ENCODE measurements at places on chromosomes 5 and 9.

DNA sequence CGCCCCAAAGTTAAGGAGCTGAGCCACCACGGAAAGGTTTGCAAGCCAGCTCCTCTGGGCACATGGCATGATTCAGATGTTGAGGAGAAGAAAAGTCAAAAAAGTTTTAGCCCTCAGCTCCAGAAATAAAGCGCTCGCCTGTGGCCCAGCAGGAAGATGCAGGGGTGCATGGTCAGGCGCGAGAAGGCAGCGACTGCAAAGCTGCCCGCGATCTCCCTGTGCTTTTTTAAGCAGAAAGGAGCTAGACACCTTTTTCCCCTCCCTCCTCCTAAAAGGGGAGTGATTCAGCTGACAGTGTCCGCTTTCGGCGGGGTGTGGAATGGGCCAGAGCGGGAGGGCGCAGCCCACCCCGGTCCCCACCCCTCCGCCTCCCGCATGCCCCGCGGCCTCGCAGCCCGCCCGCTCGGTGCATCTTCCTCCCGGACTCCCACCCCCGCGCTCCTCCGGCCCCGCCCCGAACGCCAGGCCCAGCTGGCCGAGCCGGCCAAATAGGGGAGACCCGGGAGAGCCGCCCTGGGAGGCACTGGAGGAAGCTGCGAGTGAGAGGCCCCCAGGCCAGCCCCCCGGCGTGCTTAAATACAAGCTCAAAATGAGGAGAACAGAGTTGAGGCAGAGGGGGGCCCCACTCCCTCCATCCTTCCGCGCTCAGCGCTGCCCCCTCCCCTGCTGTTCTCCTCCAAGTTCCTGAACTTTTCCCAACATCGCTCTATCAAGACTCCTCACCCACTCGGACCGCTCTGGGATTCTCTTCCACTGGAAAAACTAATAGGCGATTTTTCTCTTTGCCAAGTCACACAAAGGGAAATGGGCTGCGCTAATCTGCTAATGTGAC lies at the start of gene ADAMTS12:
Gene ADAMTS12 (minus strand): TSS at position 203 of the 832 bp plus-strand sequence. CDS start 134 bp downstream, at position 69.
- peak; percentile 68 for DNase-seq

GRCh38 chr5:169895926-169896325 lies 84.4 kb downstream of the INSYN2B start:
- no peak for DNase-seq

- DNase-seq: no peak
Observed at GRCh38 chr5:154944716-154945115, 3.8 kb downstream of the MRPL22 start.

- DNase-seq: peak; percentile 84
Observed at GRCh38 chr5:151870820-151871219, 53.8 kb downstream of the GLRA1 start.

GRCh38 chr5:17096952-17097695 lies 120.3 kb upstream of the BASP1 start:
- no peak for DNase-seq

GRCh38 chr5:160979385-160979784 lies 127.4 kb upstream of the ATP10B start:
- DNase-seq: no peak

DNA sequence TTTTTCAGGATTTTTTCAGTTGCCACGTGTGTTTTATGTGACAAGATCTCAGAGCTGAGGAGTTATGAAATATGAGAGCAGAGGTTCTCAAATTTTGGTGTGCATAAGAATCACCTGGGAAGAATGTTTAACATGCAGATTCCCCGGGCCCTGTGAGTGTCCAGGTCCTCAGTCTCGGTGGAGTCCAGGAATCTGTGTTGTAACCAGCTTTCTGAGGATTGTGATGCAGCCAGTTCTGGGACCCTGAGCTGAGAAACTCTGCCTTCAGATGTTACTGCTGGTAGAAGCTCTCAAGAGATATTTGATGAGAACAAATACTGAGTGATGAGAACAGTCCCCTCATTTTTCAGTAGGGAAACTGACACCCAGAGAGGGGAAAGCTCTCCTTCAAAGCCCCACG lies 102.8 kb upstream of the SAP30L start:
- no peak for DNase-seq

DNA sequence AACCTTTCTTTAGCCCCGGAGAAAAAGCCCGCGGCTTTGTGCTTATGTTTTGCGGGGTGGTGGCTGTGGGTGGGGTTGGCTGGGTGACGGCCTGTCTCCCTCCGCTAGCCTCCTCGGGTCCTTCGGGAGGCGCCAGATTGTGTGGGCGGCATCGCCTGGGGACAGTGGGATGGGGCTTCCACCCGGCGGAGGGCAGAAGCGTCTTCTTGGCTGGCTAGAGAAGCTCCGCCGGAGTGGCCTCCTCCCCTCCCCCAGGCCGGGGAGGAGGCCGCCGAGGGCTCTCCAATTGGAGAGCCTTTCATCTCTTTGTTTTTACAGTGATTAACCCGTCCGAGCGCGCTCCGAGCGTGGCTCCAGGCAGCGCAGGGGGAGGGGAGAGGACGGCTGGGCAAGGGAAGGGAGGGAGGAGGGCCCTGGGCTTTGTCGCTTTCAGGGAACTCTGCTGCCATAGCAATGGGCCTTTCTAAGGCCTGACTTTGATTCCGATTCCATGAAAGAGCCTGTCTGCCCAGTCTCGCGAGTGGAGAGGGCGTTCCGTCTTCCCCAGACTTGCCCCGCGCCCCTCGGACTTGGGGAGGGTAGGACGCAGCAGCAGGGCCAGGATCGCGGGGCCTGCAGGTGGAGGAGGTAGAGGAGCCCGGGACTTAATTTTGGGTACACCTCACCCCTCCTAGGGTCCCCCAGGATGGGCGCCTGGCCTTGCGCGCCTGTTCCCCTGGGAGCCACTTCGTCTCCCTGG lies 36.7 kb upstream of the TIFAB start:
- DNase-seq: peak; percentile 88

DNA sequence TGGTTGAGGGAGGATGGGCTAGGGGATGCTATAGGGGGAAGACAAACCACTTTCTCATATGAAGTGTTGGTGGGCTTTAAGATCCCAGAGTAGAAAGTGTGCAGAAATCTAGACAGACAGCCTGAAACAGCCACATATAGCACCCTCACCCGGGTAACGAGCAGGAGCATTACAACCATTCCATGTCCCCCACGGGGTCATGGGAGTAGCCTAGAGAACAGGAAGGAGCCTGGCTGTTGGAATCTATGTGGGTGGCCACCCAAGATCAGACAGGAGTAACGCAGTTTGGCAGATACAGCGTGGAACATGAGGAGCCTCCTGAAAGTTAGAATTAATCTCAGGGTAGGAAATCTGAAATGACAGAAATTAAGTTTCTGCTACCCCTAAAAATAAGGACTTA lies 146.1 kb upstream of the RAI14 start:
- DNase-seq: peak; percentile 59

GRCh38 chr5:96219580-96220281 lies 213.3 kb downstream of the PCSK1 start:
- peak; percentile 91 for DNase-seq

DNA sequence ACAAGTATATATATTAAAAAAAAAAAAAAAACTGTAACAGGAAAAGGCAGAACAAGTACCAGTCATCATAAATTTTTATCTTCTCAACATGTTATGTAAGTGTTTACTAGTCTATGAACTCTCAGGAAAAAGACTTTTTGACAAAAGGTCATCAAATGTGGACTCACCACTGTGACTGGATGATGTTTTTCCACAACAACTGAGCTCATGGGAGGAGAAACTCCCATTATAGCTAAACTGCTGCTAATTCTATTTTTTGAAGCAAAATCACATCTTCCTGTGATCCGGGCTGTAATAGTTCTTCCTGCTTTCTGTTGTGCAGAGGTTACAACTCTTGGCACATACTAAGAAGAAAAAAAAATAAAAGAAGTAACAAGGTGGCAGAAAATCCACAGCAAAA lies 39.6 kb downstream of the POC5 start:
- no peak for DNase-seq

DNA sequence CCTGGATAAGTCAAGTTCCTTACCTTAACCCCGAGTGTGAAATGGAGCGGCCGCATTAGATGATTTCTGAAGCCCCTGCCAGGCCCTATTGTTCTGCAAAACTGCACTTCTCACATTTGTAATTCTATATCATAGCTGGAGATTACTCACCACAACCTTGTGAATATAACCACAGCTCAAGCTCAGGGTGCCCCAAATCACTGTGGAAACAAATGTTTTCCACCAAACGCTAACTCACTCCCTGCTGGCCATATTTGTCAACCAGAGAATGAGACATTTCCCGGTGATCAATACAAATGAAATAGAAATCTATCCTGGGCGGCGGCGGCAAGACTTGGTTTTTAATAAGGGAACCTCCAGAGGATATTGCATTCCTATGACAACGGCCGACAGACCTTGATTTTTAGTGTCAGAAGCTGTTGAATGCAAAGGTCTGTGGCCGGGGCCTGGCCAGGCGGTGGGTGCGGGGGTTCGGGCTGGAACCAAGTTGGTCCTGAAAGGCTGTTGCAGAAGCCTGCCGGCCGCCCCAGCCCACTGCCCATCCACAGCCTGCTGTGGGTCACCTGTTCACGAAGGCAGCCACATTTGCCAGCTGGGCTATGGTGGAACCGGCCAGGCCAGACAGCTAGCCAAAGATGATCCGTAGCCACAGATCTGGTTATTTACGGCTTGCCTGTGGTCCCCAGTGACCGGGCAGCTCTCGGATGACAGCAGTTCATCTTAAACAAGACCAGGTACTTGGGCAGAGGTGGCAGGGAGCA lies 93.9 kb upstream of the LMX1B start:
- no peak for DNase-seq

- DNase-seq: peak; percentile 15
Observed at GRCh38 chr5:159353661-159354252, 23.5 kb upstream of the IL12B start.

GRCh38 chr9:16618524-16618923 lies 251.9 kb downstream of the BNC2 start:
- DNase-seq: peak; percentile 5

Measured in EH (cell line).